NCI-H1048 (cell line): ENCODE measurements at places on chromosomes 3 and 15.

GRCh38 chr3:12268049-12268735 lies 20.7 kb upstream of the PPARG start:
- DNase-seq = no peak

- DNase-seq = no peak
These were observed 67.6 kb upstream of the GCNT3 start for GRCh38 chr15:59543721-59544547.

DNA sequence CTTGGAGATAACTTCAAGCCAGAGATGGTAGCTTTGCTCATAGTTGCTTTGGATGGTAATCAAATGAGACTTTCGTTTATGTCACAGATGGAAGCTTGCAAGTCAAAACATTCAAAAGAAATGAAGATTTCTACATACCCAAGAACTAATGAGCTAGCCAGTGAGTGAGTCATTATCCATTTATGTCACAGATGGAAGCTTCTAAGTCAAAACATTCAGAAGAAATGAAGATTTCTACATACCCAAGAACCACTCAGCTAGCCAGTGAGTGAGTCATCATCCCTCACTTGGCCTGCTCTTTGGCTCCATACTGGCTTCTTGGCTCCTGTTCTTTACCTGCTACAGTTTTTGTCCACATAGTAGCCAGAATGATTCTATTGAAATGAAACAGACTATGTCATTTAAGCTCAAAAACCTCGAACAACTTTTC lies 559.8 kb upstream of the CBLB start:
- DNase-seq = no peak

DNA sequence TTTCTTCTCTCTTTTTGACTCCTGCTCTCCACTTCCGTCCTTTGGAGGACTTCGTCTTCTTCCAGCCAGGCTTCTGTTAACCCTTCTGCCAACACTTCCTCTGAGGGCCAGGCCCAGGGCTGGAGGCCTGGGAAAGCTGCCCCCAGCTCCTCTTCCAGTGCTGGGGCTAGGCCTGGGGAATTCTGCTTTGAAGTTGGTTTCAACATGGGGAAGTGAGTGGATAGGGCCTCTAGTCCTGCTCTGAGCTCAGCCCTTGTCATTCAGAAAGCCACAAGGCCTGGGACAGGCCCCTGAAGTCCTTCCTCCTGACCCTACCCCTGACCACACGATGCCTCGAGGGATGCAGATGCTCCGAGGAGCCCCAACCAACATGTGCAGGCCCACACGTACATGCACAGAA lies 53.9 kb upstream of the HERC1 start:
- DNase-seq = no peak

GRCh38 chr3:173371848-173372487 lies 25.6 kb upstream of the NLGN1 start:
- DNase-seq = no peak

- DNase-seq = no peak
These were observed 116.0 kb upstream of the PRICKLE2 start for GRCh38 chr3:64341296-64341695.

GRCh38 chr15:85509973-85510372 lies 129.6 kb downstream of the AKAP13 start:
- DNase-seq = no peak

- no peak for DNase-seq
These were observed 167.7 kb downstream of the GHSR start for GRCh38 chr3:172280406-172281051.

GRCh38 chr15:55112706-55113105 lies 84.0 kb downstream of the RSL24D1 start:
- DNase-seq = no peak

- no peak for DNase-seq
These were observed 61.9 kb upstream of the STXBP5L start for GRCh38 chr3:120846073-120846472.

- no peak for DNase-seq
These were observed 161.6 kb upstream of the WNT5A start for GRCh38 chr3:55648591-55649318.

DNA sequence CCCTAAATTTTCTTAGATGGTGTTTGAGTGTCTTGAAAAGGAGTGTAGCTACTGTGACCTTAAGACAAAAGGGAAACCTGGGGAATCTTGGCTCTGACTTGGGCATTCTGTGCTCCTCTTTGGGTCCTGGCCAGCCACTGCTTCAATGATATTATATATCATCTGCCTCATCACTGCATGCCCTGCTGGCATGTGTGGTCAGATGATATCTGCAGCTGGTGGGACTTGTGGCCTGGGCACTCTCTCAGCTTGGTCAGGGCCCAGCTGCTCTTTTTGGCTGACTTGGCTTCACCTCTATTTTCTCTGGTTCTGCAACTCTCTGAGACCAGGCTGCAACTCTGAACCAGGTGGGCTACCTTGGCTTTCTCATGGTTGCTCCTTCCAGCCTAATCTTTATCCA lies 446.1 kb upstream of the RARB start:
- no peak for DNase-seq

DNA sequence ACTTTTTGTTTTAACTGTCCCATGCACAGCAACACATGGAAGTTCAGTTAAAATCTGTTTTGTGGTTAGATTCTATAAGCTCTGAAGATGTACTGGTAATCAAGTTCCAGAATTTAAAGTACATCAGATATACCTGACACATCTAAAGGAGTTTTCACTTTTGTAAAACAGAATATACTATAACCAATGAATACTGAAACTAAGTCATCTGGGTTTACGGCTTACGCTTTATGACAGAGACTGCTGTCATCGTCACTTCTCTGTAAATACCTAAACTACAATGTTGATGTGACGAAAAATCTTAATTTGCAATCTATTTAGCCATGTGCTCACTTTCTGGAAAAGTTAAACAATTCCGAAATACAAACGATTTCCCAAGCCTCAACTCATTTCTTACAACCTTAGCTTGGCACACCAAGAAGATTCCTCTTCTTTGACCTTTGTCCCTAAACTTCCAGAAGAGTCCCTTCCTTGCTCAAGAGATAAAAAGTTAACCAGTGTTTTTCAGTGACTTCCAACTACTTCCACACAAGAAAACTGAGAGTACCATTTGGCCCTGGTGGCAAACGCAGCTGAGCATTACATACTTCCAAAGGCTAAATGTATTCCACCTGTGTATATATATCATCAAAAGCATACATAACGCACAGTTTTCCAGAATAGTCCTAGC lies 56.8 kb upstream of the NEK10 start:
- DNase-seq = no peak

GRCh38 chr15:74207652-74208440 lies 5.3 kb upstream of the STRA6 start:
- no peak for DNase-seq

- no peak for DNase-seq
These were observed 276.7 kb downstream of the ADAMTSL3 start for GRCh38 chr15:83930392-83931212.

GRCh38 chr3:50125541-50126286 lies 29.4 kb upstream of the SEMA3F start:
- no peak for DNase-seq

DNA sequence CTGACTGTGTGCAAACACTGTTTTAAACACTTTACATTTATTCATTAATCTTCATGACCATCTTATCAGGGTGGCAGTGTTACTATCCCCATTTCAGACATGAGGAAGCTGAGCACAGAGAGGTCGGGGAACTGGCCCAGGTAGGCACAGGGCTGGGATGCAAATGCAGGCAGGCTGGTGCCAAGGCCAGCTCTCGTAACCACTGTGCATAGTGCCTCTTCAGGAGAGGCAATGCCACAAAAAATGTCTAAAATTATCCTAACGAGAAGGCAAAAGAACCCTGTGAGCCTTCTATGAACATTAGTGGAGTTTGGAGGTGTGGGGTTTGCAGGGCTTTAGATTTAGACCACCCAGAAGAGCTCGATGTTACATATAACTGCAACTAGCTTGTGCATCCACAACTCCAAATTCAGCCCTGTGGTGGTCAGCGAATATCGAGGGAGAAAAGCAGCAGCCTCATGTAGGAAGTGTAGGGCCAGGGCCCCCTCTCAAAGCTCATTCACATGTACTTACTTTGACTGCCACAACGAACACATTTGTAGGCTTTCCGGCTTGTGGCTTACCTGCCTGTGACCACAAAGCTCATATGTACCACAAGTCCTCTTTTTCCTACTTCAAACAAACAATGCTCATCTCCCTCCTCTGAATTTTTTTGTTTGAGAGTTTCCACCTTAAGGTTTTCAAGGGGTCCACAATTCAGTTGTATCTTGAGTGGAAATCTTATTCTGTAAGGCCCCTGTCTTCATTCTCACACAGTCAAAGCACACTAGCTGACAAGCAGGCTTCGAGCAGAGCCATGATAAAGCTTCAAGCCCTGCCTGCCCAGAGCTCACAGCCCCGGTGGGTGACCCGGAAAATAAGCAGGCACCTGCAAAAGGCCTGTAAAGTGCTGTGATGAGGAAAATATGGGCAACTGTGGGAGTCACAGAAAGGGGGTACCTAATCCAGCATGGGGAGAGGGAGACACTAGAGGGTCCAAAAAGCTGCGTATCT lies 722.9 kb upstream of the CFAP20DC start:
- no peak for DNase-seq

DNA sequence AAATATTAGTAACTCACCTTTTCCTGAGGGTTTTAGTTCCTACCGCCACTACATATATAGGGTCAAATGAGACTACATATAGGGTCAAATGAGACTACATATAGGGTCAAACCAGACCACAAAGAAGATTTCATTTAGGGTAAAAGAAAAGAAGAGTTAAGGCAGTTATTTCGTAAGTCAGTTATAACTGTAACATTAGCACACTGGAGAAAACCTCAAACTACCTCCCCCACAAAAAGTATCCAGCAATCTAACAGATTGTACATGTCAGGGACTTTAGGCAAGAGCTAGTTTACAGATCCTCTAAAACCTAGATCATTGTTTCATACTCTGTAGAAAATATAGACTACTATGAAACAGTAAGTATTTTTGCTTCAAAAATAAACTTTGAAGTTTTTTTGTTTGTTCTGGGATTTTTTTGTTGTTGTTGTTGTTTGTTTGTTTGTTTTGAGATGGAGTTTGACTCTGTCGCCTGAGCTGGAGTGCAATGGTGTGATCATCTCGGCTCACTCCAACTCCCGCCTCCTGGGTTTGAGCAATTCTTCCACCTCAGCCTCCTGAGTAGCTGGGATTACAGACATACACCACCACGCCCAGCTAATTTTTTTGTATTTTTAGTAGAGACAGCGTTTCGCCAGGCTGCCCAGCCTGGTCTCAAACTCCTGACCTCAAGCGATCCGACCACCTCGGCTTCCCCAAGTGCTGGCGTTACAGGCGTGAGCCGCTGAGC lies 92.4 kb upstream of the CGNL1 start:
- DNase-seq = no peak

DNA sequence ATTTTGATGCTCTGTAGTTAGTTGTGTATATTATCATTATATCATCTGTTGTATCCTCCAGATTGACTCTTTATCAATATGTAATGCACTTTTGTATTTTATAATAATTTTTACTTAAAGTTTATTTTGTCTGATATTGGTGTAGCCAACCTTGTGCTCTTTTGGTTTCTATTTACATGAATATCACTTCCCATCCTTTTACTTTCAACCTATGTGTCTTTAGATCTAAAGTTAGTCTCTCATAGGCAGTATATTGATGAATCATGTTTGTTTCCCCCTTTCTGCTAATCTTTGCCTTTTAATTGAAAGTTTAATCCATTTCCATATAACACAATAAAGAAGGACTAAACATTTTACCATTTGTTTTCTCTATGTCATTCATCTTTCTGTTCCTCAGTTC lies 28.1 kb upstream of the CD200R1L start:
- no peak for DNase-seq

GRCh38 chr15:76495487-76495886 lies 158.9 kb downstream of the ISL2 start:
- DNase-seq = no peak

GRCh38 chr15:52963865-52964264 lies 173.7 kb upstream of the ONECUT1 start:
- no peak for DNase-seq

- no peak for DNase-seq
These were observed 198.1 kb downstream of the MBNL1 start for GRCh38 chr3:152466784-152467183.

- no peak for DNase-seq
These were observed 123.4 kb upstream of the PRR20G start for GRCh38 chr3:127411083-127411727.

GRCh38 chr3:12347301-12347700 lies 58.4 kb downstream of the PPARG start:
- no peak for DNase-seq

DNA sequence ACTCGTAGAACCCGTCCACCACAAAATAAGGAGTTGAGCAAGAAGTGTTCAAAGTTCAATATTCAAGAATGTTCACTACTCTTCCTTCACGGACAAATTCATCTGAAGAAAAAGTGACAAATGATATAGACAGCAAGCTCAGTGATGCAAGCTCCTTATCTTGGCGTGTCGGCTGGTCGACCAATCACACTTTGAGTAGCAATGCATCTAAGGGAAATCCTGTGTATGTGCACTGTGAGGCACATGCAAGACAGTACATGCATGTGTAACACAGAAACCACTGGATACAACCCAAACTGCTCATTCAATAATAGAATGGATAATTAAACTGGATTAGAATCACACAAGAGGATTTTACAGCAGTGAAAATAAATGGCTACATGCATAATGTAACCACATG lies 64.4 kb upstream of the CSPG5 start:
- DNase-seq = no peak
